ENCODE measurements at places on chromosomes 6 and 20. TPM values are rescaled to one million over a fixed set of nuclear protein-coding genes. Genes with fewer than 3 reads are reported as not detected.
A peak's percentile ranks its signal among the peaks of the same experiment; 100 is the strongest.

Gene CALHM6
- total RNA-seq: 2.5 TPM

Gene TREM1
- 1.5 TPM for total RNA-seq

Gene SEL1L2
- total RNA-seq: not detected

DNA sequence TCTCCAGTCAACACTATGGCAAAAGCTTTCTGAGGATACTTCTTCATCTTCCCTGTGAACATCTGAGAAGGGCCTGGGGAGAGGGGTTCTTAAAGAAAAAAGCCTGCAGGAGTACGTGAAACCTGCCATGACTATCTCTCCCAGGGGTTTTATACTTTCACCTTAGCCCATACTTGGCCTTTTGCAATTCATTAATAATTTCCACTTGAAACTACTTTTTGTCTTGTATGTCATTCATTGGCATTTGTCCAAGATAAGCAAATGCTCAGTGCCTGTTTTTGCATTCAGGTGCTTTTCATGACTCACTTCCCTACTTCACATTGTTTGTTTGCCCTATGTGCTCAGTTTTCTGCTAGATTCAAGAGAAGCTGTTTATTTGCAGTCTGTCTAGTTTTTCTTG, 580.3 kb upstream of the GJE1 start:
- no peaks in the 10 kb centered on the region for H3K4me1 ChIP-seq
- H3K36me3 ChIP-seq: no peaks in the 10 kb centered on the region
- no peak overlapping the region for H3K27ac ChIP-seq
- H3K4me3 ChIP-seq: no peak overlapping the region

DNA sequence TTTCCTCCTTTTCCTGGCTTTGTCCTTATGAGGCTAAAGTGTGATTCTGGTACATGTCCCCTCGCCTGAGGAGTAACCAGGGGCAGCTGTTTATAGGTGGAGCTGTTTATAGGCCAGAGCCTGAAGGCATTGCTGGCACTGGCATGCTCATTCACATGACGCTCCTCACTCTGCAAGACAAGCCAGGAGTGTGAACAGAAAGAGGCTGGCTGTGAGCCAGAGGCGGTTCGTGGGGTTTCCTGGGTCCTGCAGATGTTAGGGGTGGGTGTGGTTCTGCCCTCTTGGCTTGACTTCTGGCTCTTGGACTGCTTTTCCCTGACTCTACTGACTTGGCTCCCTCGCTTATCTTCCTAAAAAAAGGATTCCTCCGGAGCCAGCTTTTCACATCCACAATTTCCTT, 12.8 kb upstream of the MDFI start:
- no peaks in the 10 kb centered on the region for H3K36me3 ChIP-seq
- H3K4me3 ChIP-seq: no peak overlapping the region
- no peak overlapping the region for H3K27ac ChIP-seq
- no peaks in the 10 kb centered on the region for H3K27me3 ChIP-seq
- H3K4me1 ChIP-seq: peaks cover 8% of the 10 kb centered on the region
- DNase-seq: no peak

DNA sequence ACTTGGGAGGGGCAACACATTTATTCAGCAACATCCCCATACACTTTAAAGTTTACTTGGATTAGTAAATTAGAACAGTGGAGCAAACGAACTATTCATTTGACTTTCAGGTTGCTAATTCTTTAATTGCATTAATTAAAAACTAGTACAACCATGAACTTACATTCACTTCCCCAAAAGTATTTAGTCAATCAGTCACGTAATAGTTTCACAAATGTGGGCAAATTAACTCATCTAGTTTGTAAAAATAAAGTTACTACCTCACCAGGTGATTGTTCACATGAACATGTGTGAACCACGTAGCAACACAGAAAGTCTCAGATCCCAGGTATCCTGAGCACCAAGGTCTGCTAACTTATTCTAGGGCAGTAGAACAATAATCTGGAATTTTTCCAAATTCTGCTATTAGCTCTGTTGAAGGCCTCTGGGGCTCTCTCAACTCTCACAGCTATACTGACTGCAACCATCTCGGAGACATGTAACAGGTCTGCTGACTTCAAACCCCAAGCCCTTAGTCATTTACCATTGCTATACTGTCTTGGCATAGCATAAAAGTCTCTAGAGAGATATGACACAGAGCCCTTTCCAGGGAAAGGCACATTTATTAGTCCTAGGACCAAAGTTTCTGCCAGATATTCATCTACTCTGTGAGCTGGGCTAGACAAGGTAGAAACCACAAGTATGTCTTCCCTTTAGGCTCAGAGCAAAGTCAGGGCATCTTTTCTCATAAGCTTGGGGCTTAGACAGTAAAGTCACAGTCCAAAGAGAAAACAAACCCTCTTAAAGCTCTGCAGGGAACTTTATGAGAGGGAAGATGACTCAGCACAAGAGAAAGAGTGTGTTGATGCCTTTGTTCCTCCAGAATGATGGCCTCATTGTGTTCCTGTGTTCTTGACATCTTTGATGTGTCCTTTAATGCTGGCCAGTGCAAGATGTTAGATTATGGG, 50.9 kb upstream of the CCDC28A start:
- H3K4me3 ChIP-seq: no peak overlapping the region
- H3K4me1 ChIP-seq: no peaks in the 10 kb centered on the region
- H3K36me3 ChIP-seq: no peaks in the 10 kb centered on the region
- no peak overlapping the region for H3K27ac ChIP-seq

Gene SEMG1
- total RNA-seq: not detected

- no peaks in the 10 kb centered on the region for H3K36me3 ChIP-seq
- H3K27ac ChIP-seq: no peak overlapping the region
- no peak for DNase-seq
- peaks cover 7% of the 10 kb centered on the region for H3K27me3 ChIP-seq
- no peak overlapping the region for H3K4me3 ChIP-seq
- H3K4me1 ChIP-seq: no peaks in the 10 kb centered on the region
Measured at GRCh38 chr6:33905071-33905609, 101.3 kb upstream of the MLN start.

Gene KCNS1
- not detected for total RNA-seq

Gene BPIFA1
- total RNA-seq: not detected

Gene UFL1
- total RNA-seq: 26.9 TPM

GRCh38 chr6:115717062-115717461, 343.6 kb downstream of the FRK start:
- H3K36me3 ChIP-seq: no peaks in the 10 kb centered on the region
- H3K4me1 ChIP-seq: no peaks in the 10 kb centered on the region
- H3K4me3 ChIP-seq: no peak overlapping the region
- H3K27me3 ChIP-seq: no peaks in the 10 kb centered on the region
- DNase-seq: no peak

GRCh38 chr6:16810411-16810810, 49.2 kb upstream of the ATXN1 start:
- no peaks in the 10 kb centered on the region for H3K4me1 ChIP-seq
- no peak for DNase-seq
- H3K4me3 ChIP-seq: no peak overlapping the region
- no peaks in the 10 kb centered on the region for H3K36me3 ChIP-seq
- no peaks in the 10 kb centered on the region for H3K27me3 ChIP-seq

Gene HS3ST5
- not detected for total RNA-seq

- peak within 1 kb of the TSS; percentile 46 for H3K4me3 ChIP-seq
- H3K36me3 ChIP-seq: no peaks in the 10 kb centered on the region
- no peak for DNase-seq
- peak within 1 kb of the TSS; percentile 52 for H3K27ac ChIP-seq
Measured at GRCh38 chr6:13924949-13925881, at the start of gene RNF182. RNF182 (plus strand) TSS chr6:13924952; CDS start chr6:13977120, 52,168 bp downstream.

- H3K36me3 ChIP-seq: no peaks in the 10 kb centered on the region
- no peaks in the 10 kb centered on the region for H3K4me1 ChIP-seq
- no peak overlapping the region for H3K27ac ChIP-seq
- no peaks in the 10 kb centered on the region for H3K27me3 ChIP-seq
- no peak for DNase-seq
Measured at GRCh38 chr20:17822039-17822438, 122.3 kb downstream of the BANF2 start.

DNA sequence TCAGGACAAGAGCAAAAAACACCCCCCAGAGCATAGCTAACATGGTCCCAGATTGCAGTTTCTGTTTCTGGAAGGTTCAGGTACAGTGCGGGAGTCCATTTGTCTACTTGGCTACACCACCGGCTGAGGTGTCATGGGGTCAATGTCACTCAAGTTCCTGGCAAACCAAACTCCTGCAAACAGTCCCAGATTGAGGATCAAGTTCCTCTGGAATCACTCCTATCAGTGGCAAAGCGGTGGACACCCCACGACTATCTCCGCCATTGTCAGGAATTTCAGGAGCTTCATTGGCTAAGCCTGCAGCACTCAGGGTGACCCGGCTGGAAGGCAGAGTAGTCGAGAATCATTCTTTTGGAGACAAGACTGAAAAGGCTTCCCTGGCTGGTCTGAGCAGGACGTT, 41.8 kb downstream of the SLC22A1 start:
- no peaks in the 10 kb centered on the region for H3K4me1 ChIP-seq
- no peak for DNase-seq
- H3K36me3 ChIP-seq: peaks cover 6% of the 10 kb centered on the region
- no peak overlapping the region for H3K4me3 ChIP-seq

DNA sequence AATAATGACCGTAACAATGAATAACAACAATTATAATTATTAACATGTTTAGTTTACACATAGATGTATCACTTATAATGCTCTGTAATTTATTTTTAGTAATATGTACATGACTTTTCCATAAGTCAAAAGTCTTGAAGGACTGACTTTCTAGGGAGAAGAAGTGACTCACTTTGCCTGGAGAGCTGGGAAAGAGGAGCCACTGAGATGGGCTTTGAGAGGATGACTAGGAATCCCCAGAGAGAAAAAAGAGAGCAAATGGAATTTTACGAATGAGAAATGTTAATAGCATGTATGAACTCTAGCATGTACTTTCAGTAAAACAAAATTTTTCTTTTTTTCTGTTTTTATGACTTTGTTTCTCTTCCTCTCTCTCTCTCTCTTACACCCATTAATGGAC, 67.8 kb upstream of the RALY start:
- H3K4me3 ChIP-seq: no peak overlapping the region
- no peaks in the 10 kb centered on the region for H3K36me3 ChIP-seq
- no peak overlapping the region for H3K27ac ChIP-seq
- DNase-seq: no peak
- H3K4me1 ChIP-seq: no peaks in the 10 kb centered on the region
- no peaks in the 10 kb centered on the region for H3K27me3 ChIP-seq

Gene IBTK
- total RNA-seq: 31.5 TPM
